Choroid plexus epithelial cell (primary cell): ENCODE measurements at places on chromosomes 7 and 10.
A peak's percentile ranks its signal among the peaks of the same experiment; 100 is the strongest.

DNA sequence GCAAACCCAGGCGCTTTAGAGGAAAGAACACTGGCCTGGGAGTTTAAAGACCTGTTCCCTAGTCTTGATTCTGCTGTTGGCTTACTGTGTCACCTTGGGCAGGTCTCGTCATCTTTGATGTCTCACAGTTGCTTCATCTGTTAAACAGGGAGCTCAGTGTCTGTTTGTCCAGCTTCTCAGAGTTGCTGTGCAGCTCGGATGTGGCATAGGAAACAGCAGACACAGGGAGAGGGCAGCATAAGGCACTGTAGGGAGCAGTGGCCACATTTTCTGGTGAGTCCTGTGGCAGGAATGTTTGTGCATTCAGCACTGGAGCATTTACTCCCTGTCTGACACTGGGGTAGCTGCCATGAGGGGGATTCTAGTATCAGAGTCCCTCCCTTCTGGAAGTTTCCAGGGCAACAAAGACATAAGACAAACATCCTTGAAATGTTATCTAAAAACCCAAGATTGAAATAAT, 2.0 kb downstream of the REPIN1 start:
- DNase-seq = peak; percentile 61

GRCh38 chr10:96125142-96125515, 5.0 kb upstream of the ZNF518A start:
- DNase-seq = peak; percentile 52

- DNase-seq = no peak
Measured at GRCh38 chr10:30529373-30529998, 95.5 kb downstream of the MAP3K8 start.

GRCh38 chr7:158723266-158723665, 18.7 kb upstream of the NCAPG2 start:
- no peak for DNase-seq

DNA sequence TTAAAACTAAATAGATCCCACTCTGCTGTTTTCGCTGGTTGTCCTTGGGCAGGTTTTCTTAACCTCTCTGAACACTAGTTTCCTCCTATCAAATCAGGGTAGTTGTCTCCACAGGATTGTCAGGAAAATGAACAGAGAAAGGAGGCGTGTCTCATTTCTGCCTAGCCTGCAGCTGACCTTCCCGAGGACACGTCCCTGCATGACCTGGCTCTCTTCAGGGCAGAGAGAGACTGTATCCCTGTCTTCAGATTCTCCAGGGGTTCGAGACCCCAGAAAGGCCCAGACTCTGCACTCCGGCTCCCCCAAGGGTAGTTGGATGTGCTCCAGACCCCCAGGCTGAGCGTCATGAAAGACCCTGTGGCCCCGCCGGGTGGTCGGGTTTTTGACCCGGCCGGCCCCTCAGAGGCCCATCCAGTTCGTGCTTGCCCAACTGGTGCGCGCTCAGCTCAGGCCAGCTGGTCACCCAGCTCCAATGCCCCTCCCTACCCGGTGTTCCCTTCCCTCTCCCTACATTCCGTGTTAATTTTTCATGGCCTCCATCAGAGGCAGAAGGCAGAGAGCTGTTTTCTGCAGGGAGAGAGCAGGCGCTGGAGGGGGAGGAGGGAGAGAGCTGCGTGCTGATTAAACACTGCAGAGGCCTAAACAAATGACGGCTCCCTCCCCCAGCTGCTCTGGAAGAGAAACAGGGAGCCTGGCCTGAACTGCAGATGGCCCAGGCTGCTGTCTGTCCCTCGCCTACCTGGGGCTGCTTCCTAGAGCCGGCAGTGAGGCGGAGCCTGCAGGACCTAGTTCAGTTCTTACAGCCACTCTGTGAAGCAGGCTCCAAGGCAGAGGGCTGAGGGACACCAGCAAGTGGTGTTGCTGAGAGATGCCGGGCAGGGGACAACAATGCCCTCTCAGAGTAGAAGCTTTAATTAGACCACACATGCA, 86.2 kb upstream of the PPIF start:
- peak; percentile 59 for DNase-seq

DNA sequence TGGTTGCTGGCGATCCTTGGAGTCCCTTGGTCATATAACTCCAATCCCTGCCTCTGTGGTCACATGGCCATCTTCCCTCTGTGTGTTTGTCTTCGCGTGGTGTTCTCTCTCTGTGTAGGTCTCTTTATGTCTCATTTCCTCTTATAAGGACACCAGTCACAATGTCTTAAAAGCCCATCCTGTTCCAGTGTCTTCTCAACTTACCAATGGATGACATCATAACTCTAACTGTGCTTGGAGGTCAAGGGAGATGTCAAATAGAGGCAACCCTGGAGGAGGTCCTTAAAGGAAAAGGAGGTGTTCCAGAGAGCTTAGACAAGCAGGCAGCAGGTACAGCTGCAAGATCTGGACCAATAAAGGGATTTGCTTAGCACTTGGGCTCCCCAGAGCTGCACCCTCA, 143.0 kb downstream of the BUB3 start:
- no peak for DNase-seq

DNA sequence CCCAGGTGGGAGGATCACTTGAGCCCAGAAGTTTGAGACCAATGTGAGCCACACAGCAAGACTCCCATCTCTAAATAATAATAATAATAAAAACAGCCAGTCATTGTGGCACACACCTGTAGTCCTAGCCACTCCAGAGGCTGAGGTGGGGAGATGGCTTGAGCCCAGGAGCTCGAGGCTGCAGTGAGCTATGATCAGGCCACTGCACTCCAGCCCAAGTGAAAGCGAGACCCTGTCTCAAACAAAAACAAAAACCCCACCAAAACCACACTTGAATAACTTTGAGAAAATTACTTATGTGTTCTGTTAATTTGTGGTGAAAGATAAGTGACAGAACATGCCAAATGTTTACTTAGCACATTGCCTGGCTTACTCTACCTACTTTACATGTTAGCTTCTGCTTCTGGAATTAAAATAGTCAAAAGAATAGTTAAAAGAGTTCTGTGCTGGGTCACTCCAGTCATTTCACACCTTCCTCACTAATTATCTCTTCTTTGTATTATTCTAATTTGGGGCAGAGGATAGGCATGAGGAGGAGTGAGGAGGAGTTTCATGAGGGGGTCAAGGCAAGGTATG, 9.8 kb downstream of the TMEM60 start:
- no peak for DNase-seq

DNA sequence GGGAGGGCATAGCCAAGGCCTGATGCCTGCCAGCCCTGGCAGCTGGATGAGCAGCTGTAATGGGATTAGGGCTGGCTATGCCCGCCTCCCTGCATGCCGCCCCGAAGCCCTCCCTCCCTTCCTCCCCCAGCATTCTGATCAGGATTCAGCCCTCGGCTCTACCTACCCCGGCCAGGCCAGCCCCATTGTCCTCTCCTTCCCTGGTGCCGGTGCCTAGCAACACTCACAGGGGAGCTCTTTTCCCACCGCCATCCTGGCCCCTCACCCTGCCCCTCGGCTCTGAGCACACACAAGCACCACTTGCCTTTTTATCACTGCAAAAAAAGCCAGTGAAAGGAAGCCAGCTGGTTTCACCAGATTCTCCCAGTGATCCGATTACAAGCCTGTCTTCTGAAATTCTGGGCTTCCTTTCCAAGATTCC, 9.0 kb upstream of the ADCYAP1R1 start:
- no peak for DNase-seq

- DNase-seq = no peak
Measured at GRCh38 chr10:102519246-102519825, 15.6 kb downstream of the SUFU start.

DNA sequence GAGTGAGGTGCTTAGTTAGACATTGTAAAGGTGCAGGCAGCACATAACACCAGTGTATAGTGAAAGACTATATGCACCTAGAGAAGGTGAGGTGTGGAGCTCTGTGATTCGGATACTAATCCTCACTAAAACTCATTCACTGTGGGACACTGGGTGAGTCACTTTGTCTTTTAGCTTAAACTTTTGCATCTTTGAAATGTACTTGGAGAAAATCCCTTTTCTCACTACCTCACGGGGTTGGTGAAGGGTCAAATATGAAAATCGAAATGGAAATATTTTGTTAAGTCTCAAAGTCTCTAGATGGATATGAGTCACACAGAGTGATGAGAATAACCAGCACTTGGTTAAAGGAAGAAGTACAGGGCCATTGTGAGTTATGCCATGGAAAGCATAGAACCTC, 38.0 kb downstream of the MDFIC start:
- peak; percentile 79 for DNase-seq

DNA sequence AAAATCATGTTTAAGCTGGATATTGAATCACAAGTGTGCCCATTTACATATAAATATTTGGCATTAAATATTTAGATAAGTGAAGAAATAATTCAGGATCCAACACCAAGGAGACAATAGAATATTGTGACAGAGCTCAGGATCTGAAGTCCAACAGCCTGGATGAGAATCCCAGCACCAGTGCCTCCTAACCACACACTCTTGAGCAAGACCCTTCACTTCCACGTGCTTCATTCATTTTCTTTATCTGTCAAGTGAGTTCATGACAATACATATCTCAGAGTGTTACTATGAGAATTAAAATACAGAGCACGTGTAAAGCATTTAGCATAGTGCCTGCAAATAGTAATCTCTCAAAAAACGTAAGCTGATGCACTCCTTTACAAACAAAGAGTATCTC, 78.4 kb upstream of the IKZF1 start:
- DNase-seq = no peak

- DNase-seq = no peak
Measured at GRCh38 chr7:132876576-132876975, 205.3 kb downstream of the CHCHD3 start.

DNA sequence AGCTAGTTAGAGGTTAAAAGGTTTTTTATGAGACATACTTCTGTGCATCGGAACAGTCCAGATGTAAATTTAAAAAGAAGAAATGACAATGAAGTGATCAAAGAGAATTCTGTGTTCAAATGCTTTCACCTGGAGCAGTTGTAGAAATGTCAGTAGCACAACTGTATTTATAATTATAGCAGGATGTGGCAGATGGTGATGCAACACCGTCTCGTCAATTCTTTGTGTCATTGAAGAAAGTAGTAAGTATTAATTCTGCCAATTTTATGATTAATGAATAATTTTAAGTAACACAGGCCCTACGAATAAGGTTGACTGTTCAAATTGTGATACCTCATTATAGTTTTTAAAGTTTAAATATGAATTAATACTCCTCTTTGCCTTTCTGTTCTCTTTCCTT, 171.1 kb downstream of the ADK start:
- DNase-seq = no peak

DNA sequence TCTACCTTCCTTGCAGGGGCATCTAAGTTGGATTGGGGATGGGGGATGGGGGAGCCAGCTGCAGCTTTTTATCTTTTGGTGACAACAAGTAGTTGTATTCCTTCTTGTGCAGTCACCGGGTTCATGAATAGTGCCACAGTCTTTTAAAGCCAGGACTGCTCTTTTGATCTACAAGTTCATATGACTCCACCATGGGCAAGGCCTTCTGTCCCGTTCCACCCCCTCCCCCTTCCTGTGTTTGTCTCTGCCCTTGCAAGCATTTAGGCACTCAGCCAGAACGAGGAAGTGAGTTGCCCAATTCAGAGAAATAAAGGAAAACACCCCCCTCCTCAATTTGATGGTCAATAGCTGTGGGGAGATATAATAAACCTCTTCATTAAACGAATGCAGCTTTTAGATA, 44.8 kb upstream of the EGR2 start:
- no peak for DNase-seq

DNA sequence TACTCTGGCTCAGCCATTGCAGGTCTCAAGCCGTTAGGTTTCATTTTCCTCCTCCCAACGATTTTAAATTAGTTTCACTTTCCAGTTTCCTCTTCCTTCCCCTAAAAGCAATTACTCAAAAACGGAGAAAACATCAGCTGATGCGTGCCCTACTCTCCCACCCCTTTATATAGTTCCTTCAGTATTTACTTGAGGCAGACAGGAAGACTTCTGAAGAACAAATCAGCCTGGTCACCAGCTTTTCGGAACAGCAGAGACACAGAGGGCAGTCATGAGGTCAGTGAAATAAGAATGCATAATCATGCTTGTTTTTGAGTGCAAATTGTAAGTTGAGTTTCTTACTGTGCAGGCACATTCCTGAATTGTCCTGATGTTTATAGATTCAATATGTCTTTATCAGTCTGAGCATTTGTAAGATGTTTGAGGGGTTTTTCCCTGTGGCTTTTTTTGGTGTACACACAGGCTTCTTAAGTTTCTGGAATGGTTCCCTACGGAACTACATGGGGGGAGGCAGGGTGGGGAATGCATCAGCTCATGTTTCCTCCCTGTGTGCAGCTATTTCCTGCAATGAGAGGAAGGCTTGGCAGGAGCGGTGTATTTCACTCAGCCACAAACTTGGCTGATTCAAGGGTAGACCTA, at the start of gene IFIT3:
Gene IFIT3, plus strand, starts transcription at position 195 of the 639 bp plus-strand sequence. Its CDS starts 77 bp downstream, at position 272.
- peak; percentile 98 for DNase-seq

GRCh38 chr7:121160150-121161008, 168.4 kb upstream of the WNT16 start:
- DNase-seq = no peak

DNA sequence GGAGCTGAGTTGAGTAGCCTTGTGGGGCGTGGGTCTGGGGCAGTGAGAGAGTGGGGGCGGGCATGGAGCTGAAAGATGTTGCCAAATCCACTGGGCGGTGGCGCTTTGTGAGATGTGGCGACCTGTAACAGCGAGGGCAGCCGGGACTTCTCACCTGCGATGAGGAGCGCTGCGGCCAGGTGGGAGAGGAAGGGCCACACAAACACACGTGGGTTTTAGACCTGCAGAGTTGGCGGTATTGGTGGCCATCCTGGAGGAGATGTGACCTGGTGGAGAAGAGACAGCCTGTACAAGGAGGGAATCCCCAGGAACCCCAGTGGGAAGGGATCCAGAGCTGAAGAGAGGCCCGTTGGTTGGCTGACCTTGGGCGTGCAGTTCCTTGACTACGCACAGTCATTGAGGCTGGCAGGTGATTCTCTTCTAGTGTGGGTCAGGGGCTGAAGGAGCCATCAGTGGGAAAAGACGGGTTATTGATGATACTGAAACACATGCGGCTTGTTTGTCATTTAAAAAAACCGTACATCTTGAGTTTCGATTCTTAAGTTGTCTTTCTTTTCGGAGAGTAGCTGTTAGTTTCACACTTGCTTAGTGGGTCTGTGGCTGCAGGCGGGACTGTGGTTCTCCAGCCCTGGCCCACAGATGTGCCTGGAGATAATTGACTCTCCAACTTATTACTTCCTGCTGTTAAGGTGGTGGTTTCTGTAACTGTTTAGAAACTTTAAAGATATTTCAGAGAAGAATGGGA, 2.4 kb downstream of the CHST12 start:
- no peak for DNase-seq

DNA sequence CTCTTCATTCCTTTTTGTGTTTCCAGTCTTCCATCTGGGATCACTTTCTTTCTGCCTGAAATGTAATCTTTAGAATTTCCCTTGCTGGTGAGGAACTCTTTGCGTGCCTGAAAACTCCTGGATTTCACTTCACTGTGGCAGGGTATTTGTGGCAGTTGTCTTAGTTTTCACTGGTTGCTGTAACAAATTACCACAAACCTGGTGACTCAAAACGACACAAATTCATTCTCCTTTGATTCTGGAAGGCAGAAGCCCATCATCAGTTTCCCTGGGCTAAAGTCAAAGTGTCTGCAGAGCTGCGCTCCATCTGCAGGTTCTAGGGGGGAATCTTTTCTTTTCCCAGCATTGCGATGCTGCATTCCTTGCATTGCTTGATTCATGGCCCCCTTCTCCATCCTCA, 109.3 kb downstream of the RBM20 start:
- no peak for DNase-seq
